Fibroblast of skin of back (primary cell): ENCODE measurements at places on chromosomes 3 and 15.

DNA sequence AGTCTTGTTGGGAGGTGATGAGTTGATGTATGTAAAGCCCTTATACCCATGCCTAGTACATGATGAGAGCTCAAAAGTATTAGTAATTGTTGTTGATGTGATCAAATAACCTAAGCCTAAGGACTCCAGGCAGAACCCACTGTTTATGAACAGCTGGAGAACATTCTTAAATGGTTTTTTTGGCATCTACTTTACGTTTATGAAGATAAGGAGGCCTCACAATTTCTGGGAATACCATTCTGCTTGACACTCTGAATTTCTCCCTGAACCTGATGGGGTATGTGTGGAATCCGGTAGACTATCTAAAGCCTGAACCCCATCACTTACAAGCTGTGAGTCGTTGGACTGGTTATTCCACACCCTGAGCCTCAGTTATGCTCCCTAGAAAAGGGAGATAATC, 244.6 kb upstream of the WNT5A start:
- DNase-seq, result peak; percentile 50

- no peak for DNase-seq
Measured at GRCh38 chr3:171239757-171240503, 213.4 kb upstream of the SLC2A2 start.

DNA sequence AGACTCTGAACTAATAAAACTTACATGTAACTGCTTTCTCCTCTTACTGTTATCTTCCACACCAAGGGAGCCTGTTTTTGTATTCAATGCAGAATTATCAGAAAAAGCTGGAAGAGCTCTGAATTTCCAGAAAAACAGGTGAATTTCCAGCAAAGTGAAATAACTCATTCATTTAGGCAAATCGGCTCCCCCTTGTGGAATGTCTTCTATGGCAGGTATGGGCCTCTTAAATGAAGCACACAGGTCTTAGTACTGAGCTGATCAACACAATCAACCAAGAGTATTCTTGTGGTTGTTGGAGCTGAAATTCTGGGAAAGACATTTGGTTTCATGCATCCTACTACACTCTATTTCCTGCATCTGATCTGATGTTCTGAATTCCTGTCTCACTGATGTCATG, 31.0 kb upstream of the PTPRG start:
- peak; percentile 25 for DNase-seq

DNA sequence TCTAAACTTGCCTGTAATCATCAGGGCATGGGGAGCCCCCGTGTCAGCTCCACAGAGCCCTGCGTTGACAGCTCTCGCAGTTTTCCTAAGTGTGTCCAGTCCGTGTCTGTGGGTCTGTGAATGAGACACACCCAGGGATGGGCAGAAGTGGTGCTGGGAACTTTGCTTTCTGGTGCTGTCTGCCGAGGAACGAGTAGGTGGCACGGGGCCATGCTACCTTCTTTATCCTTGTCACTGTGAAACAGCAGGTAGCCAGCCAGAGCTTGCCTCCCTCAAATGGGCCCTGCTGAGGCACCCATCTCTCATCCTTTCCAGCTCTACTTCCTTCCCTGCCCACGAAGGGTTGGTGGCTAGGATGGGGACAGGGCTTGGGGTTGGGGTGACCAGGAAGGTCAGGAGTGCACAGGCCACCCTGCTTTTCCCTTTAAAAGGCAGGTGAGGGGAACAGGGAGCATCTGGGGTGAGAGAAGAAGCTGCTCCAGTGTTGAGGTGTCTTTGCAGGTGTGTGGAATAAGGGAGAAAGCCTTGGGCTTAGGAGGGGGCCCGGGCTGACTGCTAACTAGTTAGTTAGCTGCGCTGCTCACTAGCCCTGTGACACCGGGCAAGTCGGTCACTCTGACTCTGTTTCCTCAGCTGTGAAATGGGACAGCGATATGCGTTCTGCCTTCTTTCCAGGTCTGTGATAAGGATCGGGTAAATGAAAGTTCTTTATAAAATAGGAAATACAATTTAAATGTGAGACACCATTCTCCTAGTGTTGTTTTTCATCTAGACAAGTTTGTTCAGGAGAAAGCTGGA, 27.9 kb downstream of the PDIA5 start:
- no peak for DNase-seq

GRCh38 chr3:197298945-197299854, 788 bp upstream of the DLG1 start:
- DNase-seq, result no peak

DNA sequence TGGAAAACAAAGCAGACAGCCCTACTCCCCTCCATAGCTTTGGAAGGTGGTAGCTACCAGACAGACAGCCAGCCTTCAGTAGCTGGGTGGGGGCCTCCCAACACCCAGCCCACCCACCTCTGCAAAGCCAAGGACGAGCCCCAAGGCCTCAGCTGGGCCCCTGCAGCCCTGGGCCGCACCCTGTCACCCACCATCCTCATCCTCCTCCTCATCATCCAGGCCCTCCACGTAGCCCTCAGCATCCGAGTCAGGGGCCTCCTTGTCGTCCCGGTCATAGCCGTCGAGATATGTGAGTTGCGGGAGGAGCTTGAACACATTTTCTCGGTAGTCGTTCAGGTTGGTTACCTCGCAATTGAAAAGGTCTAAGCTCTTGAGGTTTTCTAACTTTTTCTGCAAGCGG, 36.5 kb downstream of the ANP32A start:
- no peak for DNase-seq

DNA sequence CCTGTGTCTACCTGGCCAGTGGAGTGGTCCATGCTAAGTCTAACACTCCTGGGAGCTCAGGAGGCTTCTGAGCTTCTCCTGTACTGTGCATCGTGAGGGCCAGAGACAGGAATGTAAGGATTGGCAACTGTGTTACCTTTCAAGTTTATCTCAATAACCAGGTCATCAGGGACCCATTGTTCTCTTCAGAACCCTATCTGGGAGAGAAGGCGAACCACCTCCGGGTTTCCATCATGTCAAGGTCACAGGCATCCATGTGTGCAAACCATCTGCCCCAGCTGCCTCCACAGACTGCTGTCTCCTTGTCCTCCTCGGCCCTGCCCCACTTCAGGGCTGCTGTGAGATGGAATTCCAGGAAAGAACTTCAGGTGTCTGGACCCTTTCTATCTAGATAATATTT, 5.9 kb downstream of the ANKRD63 start:
- no peak for DNase-seq

DNA sequence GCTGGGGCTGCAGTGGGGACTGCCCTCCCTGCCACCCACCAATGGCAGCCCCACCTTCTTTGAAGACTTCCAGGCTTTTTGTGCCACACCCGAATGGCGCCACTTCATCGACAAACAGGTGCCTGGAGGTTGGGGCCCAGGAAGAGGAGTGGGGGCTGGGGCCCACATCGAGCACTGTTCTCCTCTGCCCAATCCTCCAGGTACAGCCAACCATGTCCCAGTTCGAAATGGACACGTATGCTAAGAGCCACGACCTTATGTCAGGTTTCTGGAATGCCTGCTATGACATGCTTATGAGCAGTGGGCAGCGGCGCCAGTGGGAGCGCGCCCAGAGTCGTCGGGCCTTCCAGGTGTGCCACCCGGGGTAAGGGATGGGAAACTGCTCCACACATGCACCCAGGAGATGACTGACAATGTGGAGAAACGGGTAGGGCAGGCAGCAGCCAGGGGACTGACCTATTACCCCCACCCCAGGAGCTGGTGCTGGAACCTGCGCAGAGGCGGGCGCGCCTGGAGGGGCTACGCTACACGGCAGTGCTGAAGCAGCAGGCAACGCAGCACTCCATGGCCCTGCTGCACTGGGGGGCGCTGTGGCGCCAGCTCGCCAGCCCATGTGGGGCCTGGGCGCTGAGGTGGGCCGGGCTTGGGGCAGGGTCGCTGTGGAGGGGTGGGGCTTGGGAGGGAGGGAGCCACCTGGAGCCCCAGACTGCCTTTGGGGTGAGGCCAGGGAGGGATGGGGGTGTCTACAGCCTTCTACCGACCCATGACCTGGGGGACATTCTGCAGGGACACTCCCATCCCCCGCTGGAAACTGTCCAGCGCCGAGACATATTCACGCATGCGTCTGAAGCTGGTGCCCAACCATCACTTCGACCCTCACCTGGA, 22.9 kb downstream of the NBEAL2 start:
- DNase-seq, result no peak

- DNase-seq, result no peak
Measured at GRCh38 chr15:53884441-53884840, 93.8 kb upstream of the UNC13C start.

DNA sequence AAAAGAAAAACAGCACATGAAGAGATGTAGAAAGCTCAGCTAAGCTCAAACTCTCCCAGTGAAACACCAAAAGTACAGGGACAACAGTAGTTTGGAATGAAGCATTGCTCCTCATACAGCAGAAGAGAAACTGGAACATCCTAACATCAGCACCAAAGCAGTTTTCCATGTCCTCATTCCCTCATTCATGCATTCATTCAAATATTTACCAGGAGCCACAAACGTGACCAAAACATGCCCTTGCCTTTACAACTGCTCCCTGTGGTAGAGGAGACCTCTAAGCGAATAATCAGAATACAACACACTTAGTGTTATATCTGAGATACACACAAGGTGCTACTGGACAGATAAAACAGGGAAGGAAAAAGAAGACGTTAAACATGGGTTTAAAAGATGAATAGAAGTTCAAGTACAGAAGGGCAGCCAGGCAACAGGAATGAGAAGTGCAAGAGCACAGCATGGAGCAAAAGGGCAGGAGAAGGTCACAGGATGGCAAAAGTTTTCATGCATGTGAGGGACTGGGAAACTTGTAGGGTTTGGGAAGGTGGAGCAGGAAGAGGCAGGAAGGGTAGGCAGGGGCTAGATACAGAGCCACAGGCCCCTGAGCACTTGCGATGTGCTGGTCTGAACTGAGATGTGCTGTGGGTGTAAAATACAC, 58.5 kb upstream of the LMCD1 start:
- no peak for DNase-seq

GRCh38 chr15:38254051-38254883, 1.6 kb downstream of the SPRED1 start:
- DNase-seq, result peak; percentile 69
